ENCODE measurements at places on chromosomes 5 and 9.

DNA sequence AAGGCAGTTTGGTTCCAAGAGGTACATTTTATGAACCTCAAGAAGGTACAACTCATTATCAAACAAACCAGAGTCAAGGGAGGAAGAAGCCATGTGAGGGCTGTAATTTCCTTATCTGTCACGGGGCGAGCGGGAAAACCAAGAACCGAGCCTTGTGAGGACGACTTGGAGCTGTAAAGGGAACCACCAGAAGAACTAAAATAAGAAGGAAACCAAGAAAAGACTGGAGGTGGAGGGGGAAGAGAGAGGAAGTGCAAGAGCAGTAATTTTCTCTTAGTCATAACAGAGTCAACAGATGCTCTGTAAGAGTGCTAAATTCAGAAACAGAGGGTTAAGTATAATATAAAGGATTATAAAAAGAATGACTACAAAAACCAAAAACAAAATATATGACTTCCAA, 127.1 kb downstream of the DIRAS2 start:
- DNase-seq = no peak

DNA sequence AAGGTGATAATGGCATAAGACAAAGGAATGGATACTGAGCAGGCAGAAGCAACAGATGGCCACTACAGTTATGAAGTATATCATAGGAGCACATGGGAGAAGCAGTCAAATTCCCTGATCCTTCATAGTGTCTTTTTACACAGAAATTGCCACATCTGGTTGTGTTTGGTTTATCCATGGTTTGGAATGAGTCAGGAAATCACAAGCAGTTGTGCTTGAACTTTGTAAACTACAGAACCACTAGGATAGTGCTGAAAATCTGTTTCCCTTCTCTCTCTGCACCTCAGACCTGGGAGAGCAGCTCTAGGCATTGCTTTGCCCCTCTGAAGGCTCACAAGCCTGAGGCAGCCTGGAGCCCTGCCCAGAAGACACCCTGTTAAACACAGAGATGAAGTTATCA, 134.0 kb downstream of the DMRT2 start:
- no peak for DNase-seq

DNA sequence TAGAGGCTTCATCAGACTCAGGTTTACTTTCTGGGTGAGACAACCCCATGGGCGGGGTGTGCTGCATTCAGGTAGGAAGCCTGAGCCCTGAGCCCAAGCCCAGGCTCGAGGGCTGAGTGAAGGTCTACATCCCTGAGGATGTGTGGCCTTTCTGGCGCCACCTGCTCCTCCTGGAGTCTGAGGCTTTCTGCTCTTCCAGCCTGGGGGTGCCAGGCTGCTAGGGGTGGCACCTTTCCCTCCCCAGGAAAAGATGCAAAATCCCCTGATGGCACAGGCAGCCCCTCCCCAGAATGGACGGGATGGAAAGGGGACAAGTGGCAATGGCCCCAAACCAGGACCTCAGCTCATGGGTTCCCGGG, 44.4 kb upstream of the PRRC2B start:
- DNase-seq = no peak

GRCh38 chr5:181120306-181120705, 10.7 kb downstream of the OR2V1 start:
- no peak for DNase-seq

- DNase-seq = no peak
Observed at GRCh38 chr9:126663661-126664072, 49.9 kb downstream of the LMX1B start.

- no peak for DNase-seq
Observed at GRCh38 chr9:78354324-78354973, 57.5 kb downstream of the PSAT1 start.

- DNase-seq = no peak
Observed at GRCh38 chr9:85377731-85378289, 363.9 kb downstream of the AGTPBP1 start.

DNA sequence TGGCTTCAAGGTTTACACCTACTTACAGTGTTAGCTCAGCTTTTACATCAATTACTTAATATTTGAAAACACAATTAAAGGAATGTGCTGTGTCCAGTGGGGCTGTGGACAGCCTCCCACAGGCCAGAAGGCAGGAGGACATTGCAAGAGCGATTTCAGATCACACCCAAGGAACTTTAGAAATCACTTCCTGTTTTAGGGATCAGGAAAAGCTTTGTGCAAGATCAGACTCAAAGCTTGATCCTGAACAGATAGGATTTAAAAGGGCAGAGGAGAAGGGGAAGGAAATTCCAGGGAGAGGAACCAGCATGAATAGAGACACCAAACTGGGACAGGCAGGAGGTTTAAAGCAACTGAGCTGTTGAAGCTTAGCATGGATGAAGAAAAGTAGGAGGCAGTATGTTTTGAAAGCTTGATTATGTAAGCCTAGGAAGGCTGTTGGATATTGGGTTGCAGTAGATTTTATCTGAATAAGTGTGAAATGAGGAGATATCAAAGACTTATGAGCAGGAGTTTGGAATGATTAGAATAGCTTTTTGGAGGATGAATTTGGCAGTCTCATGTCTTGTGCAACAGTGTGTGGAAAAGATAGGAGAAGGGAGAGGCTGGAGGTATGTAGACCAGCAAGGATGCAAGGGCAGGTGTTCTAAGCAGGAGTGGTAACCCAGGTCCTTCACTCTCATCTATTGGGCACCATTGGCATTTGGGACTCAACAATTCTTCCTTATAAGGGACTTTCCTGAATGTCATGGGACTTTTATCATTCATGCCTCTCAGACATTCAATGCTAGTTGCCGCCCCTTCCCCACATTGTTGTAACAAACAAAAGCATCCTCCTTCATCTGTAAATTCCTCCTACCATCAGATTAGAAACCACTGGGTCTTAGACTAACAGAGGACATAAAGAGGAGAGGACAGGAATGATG, 123.5 kb downstream of the TARS1 start:
- no peak for DNase-seq

DNA sequence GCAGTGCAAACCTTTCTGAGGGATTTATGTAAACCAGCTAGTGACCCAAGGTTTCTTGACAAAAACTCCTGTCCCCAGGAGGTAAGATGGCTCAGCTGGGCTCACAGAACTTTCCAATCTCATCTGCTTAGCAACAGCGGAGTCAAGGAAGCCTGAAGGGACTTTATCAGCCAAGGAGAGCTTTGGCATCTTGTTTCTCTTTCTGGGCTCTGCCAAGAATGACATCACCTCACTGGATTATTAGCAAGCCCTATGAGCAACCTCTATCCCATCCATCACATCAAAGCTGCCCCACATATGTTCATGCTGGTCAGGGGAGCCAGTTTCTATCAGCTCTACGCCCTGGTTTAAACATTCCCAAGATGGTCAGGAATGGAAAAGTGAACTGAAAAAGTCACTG, 461.3 kb downstream of the ENC1 start:
- DNase-seq = no peak

DNA sequence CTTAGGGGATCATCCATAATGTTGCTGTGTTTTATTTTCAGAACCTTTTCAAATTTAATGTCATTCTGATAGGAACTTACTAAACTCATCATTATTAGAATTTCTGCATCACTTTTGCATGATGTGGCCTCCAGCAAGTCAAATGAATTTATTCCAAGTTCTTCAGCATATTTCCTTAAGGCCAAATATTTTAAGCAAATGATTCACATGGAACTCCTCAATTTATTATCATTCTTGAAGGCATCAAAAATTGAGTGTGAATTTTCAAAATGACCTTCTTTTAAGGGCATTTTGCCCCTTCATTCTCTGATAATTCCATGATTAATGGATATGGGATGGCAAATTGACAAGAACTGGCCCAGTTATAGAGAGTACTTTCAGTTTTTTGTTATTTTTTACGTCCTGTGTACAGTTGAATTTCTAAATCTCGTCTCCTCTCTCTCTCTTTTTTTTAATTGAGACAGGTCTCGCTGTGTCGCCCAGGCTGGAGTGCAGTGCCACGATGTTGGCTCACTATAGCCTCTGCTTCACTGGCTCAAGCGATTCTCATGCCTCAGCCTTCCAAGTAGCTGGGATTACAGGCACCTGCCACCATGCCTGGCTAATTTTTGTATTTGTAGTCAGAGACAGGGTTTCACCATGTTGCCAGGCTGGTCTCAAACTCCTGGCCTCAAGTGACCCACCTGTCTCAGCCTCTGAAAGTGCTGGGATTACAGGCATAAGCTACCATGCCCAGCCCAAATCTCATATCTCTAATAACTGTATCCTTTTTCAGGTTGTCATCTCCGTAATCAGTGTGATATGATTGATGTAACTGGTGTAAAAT, 29.1 kb downstream of the GPR21 start:
- DNase-seq = no peak

- no peak for DNase-seq
Observed at GRCh38 chr5:27568811-27569210, 530.4 kb upstream of the CDH9 start.

GRCh38 chr5:141182248-141182647, at the start of gene PCDHB16:
PCDHB16 (plus strand) TSS chr5:141182387; CDS start chr5:141182560, 173 bp downstream.
- no peak for DNase-seq

DNA sequence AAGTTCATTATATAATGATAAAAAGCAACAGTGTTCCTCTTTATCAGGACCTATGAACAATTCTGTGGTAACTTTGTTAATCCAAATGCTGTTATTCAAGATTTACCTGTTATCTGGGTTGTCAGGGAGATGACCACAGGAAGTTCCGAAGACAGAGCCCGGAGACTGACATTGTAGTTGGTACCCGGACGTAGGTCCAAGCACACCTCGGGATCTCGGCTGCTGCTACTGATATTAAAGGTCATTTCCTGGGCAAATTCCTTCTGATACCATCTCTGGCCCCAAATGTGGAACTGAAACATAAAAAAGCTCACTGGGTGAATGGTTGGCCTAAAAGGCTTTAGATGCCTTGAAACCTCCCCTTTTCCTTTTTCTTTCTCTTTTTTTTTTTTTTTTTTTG, 96.7 kb downstream of the SUSD1 start:
- no peak for DNase-seq

DNA sequence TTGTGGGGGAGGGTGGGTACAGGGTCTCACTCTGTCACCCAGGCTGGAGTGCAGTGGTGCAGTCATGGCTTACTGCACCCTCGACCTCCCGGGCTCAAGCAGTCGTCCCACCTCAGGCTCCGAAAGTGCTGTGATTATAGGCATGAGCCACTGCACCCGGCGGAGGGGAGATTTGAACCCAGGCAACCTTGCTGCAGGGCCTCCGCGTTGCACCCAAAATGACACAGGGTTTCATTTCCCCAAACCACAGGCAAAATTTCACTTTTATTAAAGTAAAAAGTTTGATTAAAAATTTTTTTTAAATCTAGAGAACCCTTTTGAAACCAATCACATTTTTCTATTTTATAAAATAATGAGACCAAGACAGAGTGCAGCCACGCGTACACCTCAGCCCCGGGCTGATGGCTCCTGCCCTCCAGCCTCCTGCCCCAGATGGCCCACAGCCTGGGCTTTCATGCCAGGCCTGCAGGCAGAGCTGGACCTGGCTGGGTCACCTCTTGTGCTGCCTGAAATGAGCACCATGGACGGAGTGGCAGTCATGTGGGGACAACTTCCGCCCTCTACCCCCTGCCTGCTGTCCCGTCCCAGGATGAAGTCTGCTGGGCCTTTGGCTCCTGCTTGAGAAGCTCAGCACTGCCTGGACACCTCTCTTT, 30.5 kb downstream of the USP20 start:
- no peak for DNase-seq

DNA sequence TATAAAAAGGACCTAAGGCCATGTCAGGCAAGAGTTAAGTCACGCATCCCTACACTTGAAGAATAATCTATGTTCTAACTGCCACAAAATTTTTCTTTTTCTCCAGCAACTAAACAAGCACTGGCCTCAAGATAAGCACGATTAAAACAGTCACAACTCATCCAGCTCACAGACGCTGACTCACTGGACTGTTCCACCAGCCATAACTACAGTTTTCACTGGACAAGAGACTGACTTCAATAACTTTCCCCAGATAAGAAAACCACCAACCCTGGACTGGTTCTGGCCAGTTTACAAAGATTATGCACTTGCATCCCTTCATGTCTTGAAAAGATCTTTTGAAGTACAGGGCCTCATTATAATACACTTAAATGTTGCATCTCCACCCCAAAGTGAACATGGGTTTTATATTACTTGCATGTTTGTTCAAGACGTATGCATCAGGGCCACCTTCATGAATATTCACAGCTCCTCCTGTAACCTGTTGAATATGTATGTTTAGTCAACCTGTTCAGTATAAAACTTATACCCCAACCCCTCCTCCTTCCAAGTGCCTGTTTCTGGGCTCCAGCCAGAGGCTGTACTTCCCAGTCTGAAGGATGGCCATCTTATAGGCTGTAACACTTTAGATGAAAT, 129.3 kb upstream of the EPB41L4A start:
- no peak for DNase-seq

- no peak for DNase-seq
Observed at GRCh38 chr5:74056789-74057164, 430.8 kb downstream of the ARHGEF28 start.

- no peak for DNase-seq
Observed at GRCh38 chr5:143019614-143020515, 249.7 kb downstream of the ARHGAP26 start.

DNA sequence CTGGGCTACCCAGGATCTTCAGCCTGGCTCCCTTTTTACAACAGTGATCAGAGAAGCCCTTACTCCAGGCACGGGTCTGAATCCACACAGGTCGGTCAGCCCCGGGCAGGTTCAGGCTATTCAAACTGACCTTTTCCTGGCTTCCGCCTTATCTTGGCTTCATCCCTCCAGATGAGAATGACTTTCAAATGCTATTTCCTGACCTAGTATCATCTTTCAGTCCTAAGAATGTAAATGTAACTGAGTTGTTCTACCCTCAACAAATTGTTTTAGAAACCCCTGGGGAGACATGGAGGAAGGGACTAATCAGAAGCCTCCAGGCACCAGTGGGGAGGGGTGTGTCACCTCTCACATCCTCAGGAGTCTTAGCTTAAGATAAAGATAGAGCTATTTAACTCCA, 213.2 kb downstream of the EPB41L4A start:
- no peak for DNase-seq

DNA sequence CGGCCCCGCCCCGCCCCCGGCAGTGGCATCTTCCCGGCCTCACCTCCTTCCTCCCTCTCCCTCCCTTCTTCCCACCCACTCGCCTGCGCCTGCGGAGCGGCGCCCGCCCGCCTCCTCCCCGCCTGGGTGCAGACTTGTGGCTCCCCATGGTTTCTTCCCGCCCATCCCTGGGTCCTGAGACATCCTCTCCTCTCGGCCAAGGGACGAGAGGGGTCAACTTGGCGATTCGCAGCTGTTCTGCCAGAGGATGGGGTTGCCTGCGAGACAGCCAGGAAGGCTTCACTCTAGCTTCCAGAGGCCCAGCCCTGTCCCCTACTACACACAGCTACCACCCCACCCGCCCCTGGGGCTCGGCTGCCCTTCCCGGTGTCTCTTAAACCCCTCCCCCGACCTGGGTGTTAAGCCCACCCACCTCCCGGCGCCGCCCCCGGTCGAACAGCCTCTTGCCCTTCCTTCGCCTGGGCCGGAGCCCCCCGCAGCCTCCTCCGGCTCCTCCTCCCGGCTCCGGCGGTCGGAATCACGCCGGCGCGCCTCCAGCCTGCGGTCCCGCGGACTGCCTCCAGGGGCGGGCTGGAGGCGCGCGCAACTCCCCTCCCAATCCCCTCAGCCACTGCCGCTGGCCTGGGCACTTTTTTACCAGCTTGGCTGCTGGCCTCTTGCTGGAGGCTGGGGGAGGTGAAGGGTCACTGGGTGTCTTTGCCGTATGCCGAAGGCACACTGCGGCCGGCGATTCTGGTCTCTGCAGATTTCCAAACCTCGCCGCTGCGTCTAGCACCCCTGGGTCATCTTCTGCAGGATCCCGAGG, 1.9 kb downstream of the JADE2 start:
- peak; percentile 68 for DNase-seq

Measured in amygdala (tissue), 56 donors.